ENCODE measurements at places on chromosomes 6 and 20.

DNA sequence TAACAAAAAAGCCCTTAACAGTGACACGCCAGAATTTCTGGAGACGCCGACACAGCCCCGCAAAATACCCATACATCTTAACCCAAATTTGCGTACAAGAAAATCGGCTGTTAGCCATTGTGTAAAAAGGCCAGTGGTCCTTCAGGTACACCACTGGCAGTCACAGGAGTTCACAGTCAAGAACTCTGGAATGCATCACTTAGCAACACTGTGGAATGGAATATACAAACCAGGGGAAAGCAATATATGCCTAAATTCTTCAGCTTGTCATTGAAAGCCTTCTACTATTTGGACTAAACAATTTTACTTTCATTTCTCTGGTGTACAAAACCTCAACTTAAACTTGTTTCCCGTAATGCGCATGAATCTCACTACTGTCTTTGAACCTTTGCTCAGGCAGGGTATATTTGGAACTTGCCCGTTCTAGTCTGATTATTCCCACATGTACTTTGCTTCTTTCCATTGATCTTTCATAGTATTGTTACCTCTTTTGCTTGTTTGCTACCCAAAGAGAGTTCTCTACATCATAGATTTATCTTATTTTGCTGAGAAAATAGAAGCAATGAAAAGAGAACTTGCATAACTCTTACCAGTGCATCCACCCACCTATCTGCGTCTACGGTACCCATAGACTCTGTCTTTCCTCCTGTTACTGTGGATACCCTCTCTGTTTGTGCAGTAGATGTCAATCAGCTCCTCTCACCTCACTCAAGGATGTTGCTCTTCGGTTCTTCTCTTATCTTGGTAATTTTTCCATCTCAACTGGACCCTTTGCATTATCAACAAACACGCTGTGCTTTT lies at the start of gene ARMH2:
Gene ARMH2 (minus strand): TSS at position 178 of the 801 bp plus-strand sequence. CDS start 60 bp downstream, at position 118.
- no peak for DNase-seq

- DNase-seq = no peak
Observed at GRCh38 chr6:135147637-135148592, 33.2 kb upstream of the MYB start.

DNA sequence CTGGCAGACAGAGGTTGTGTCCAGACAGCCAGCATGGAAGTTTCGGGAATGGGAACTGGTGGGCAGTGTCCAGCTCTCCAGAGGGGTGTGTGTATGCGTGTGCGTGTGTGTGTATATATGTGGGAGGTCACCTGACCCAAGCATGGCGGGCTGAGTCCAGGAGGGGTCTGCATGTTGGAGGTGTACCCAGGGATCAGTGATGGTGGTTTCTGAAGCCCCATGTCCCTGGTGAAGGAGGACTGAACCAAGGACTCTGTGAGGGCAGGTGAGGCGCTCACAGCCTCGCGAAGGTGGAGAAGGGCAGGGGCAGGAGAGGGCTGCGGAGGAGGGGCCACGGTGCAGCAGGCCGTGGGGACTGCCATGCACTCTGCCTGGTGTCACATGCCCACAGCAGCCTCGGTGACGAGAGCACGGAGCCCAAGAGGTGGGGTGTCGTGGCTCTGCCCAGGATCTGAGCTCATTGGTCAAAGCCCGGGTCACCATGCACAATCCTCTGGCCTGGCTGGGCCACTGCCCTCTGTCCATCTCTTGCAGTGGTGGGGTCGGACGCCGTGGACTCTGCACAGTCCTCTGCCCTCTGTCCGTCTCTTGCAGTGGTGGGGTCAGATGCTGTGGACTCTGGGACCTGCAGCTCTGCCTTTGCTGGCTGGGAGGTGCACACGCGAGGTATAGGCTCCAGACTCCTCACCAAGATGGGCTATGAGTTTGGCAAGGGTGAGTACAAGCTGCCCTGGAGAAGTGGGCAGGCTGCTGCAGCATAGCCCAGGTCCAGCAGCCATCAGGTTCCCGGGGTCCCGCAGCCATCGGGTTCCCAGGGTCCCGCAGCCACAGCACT lies 2.1 kb upstream of the LIME1 start:
- DNase-seq = no peak

DNA sequence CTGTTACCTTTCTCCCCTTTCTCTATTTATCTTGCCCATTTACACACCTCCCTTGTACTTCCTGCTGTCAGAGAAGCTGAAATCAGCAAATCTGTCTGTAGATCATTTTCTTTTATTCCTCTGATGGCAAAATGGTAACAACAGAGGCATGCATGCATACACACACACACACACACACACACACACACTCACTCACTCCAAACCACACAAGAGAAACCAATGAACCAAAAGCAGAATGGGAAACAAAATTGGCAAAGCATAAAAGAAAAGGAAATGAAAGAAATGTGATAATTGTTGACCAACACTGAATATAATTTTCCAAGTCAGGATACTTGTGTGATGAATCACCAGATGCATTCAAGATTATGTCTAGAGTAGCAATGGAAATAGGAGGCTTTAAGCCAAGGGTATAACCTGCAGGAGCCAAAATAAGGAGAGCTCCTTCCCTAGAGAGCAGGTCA lies 172.4 kb downstream of the PLCB4 start:
- no peak for DNase-seq

DNA sequence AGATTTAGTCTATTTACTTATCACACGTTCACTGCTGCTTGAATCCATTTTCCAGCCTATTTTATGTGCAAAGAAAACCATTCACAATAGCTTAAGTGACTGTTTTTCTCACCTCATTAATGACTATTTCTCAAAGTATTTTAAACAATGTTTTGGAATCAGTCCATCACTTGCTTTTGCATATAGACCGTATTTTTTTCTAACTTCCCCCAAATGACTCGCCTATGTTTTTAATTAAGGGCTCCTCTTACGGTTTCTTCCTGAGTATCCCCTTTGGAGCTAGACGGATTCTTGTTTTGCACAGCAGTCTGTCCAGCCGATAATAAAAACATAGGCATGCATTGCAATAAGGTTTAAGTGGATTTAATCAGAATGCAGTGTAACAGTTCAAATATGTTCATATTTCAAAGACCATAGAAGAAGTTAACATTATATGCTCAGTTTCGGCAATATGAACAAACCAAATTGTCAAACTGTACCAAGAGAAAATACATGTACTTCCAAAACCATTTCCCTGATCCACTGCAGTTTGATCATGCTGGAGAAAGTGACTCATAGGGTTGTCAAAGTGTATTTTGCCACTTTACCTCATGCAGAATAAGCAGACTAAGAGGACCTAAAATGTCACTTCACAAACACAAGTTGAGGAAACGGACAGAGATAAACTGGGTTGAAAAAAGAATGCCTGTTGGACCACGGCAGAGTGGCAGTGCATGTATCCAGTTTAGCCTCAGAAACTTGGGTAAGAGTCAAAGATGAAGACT lies 66.4 kb downstream of the HMGN3 start:
- no peak for DNase-seq

GRCh38 chr6:47303342-47303741 lies 6.4 kb downstream of the TNFRSF21 start:
- no peak for DNase-seq

GRCh38 chr6:20028143-20028542 lies 184.1 kb downstream of the MBOAT1 start:
- no peak for DNase-seq

DNA sequence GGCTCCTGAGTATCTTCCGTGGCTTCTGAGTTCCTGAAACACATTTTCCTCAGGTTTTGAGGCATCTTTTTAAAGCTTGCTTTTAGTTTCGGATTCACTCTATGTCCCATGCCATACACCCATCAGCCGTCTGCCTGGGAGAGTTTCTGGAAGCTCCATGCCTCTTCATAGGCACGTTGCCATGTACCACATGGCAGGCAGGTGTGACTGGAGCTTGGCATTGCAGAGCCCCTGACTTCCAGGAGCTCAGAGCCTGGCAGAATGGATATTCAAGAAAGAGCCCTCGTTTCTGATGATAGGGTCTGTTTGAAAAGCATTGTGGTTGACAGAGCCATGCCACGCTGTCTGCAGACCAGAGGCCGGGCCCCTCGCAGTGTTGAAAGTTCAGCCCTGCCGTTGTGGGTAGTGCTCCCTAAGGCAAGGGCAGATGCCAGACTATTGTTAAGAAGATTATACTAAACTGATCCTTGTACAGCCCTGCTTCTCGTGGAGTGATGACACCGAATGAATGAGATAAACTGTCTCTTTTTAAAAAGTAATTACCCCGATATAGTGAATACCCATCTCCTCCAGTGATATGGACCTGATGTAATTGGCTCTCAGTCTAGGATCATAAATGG lies 100.0 kb downstream of the RPP40 start:
- DNase-seq = no peak

- no peak for DNase-seq
Observed at GRCh38 chr20:46060301-46060881, 29.4 kb downstream of the NCOA5 start.

DNA sequence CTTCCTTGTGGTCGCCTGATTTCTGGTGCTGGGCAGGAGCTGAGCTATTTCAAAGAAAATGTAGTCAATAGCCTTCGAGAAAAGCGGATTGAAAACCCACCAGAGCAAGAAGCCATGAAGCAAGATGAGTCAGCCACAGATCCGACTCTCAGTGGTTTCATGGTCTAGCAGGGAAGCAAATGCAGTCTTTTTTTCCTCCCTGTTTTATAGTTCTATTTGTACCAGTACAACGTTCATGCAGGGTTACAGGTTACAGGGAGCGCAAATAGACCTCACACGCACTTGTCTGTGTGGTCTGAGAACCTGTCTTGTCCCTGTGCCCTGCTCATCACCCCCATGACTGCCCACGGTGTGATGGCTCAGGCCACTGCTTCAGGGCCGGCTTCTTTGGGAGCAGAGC lies 309.8 kb upstream of the SUPT3H start:
- no peak for DNase-seq

GRCh38 chr6:26233649-26234420 lies 131.2 kb upstream of the BTN3A2 start:
- peak; percentile 34 for DNase-seq

DNA sequence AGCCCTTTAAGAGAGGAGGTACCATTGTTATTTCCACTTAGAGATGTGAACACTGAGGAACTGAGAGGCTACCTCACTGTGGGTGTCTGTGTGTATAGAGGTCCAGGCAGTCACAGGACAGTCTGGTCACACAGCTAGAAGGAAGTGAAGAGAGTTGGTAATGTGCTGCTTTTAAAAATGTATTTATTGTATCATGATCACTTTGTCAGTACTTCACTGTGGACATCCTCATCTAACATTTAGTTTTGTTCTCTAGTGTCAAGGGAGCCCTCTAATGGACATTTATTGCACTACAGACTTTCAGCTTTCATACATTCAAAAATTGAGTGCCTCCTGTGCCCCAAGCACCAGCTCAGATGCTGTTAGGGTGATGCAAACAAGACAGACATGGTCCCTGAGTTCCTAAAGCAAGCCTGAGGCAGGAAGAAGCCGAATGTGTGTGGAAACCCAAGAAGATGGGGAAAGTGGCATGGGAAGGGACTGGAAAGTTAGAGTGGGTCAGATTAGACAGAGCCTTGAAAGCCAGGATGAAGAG lies 123.0 kb downstream of the SLC16A10 start:
- DNase-seq = no peak

- DNase-seq = no peak
Observed at GRCh38 chr6:35370785-35371493, 28.6 kb downstream of the PPARD start.

DNA sequence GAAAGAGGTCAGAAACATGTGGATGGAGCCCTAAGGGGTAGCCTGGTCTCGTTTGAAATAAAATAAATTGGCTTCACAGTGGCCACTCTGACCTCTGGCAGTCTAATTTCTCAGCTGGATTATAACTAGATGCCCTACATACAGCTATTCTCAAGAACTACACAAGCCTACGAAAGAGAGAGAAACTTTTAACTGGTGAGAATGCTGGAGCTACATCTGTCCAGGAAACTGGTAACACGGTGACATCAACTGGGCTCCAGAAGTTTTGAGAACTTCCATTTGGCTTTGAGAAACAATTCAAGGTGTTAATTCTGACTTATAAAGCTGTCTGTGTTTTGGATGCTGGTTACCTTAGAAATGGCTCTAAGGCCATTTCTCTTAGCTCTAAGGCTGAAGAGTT lies 187.3 kb upstream of the TENT5A start:
- no peak for DNase-seq

GRCh38 chr20:37540001-37540400 lies 12.3 kb upstream of the BLCAP start:
- DNase-seq = no peak

DNA sequence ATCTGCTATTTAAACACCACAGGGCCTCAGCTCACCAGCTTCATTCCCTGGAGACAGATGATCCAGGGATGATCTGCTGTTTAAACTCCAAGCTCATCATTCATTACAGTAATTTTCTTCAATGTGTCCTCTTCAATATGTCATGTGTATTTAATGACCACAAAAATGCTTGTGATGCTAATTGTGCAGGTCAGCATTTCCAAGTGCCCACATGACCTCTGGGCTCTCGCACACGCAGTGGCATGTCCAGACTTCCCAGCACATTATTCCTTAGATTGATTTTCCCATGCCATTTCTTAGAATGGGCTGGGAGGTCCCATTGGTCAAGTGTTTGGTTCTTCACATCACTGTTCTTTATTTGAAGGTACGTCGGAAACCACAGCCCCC lies 434.4 kb downstream of the HAO1 start:
- DNase-seq = no peak

DNA sequence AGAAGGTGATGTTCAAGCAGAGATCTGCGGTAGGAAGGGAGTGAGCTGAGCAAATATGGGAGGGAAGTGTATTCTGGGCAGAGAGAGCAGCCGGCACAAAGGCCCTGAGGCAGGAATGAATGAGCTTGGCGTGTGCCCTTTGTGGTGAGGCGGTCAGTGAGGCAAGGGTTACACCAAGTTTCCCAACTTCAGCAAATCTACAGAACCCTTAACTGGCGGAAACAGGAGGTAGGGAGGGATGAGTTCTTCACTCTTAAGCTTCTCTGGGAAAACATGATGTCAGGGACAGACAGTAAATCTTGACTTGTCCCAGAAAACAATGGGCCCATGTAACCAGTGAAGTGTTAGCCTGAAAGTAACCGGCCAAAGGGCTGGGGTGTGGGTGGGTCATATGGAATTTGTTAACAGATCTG lies 97.1 kb upstream of the PTPN1 start:
- DNase-seq = no peak

GRCh38 chr20:50625986-50626677 lies 65.2 kb downstream of the RIPOR3 start:
- no peak for DNase-seq

- DNase-seq = no peak
Observed at GRCh38 chr6:138752017-138752416, 21.6 kb upstream of the CCDC28A start.

DNA sequence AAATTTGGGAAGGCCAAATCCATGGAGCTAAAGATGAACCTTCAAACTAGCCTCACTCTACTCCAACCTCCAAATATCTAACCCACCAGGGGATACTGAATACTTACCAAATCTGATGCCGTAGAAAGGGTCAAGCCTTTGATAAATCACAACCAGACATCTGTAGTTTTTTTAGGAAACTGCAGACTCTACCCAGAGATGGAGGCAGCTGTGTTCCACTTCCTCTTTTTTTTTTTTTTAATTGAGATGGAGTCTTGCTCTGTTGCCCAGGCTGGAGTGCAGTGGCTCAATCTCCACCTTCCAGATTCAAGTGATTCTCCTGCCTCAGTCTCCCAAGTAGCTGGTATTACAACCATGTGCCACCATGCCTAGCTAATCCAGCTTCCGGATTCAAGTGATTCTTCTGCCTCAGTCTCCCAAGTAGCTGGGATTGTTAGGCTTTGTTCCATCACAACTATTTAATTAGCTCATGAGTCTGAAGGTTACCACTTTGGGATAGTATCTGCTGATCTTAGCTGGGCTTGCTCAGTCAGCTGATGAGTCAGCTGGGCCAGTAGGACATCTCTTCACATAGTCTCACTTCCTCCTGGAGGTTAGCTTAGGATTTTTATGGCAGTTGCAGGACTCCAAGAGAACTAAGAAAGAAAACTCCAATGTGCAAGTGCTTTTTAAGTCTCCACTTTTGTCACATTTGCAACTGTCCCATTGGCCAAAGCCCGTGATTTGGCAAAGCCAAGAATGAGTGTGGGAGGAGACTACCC lies 13.3 kb downstream of the FRK start:
- DNase-seq = no peak
